ENCODE measurements at places on chromosomes 2 and 18. TPM values are rescaled to one million over a fixed set of nuclear protein-coding genes. Genes with fewer than 3 reads are reported as not detected.

- no peak for DNase-seq
Observed at GRCh38 chr2:191806396-191806795, 40.5 kb downstream of the CAVIN2 start.

DNA sequence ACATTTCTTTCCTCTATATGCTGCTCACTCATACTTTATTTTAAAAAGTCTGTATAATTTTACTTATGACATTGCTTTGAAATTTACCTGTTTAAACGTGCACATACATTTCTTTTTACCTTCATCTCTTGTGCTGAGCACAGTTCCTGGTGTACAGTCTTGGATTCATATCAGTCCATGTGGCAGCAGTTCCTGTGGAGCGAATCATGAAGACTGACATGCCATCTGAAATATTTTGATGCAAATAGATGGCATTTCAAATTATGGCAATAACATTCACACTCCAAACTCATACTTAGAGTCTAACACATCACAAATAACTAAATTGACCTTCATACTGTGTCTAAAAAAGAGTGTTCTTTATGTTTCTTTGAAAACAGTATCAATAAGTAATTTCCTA, 90.3 kb upstream of the CDH2 start:
- DNase-seq: no peak

DNA sequence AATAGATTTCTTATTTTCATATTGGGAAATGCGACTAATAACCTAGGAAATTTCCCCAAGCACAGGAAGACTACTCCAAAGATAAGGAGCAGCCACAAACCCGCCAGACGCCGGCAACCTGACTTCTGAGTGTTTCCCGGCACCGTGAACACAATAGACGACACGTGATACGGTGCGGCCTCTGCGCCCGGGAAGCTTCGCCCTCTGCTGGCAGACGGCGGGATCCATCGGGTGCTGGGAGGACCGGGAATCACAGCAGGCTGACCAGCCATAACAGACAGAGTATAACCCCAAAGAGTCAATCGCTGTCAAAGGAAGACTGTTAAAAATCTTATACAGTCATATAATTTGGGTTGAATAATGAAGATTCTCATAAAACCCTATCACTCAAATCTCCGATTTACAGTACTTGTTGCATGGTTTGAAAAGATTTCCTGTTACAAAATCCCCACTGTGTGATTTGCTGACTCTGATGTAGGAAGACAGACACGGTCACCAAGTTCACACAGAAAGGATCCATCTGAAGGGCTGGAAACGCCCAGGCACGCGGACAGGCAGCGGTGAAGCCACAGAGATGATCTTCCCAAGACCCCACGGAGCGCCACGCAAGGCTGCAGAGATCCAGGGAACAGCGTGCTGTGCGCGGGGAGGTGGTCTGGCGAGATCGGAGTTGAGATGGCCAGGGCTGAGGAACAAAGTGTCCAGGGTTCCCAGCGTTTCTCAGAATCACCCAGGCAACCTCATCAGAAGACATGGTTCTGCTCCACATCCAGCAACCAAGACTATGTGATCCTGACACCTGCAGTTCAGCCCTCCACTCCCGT, 73.8 kb downstream of the EIPR1 start:
- DNase-seq: no peak

DNA sequence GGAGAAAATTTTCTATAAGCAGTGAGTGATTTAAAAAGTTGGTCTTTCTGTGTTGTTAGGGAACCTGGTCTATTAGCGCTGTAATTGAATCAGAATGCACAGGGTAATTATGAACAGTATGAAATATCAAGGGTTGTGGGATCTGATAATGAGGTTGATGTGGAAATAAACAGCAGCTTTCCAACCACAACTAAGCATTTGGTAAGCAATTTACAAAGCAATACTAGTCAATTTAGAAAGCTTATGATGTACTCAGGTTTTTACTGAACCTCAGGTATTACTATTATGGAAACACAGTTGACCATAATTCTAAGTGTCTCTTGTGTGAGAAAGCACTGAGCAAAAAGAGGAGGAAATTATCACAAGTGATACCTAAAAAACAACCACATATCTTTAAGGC, 11.0 kb upstream of the SMCHD1 start:
- DNase-seq: no peak

- no peak for DNase-seq
Observed at GRCh38 chr2:26522751-26523171, 44.8 kb upstream of the OTOF start.

DNA sequence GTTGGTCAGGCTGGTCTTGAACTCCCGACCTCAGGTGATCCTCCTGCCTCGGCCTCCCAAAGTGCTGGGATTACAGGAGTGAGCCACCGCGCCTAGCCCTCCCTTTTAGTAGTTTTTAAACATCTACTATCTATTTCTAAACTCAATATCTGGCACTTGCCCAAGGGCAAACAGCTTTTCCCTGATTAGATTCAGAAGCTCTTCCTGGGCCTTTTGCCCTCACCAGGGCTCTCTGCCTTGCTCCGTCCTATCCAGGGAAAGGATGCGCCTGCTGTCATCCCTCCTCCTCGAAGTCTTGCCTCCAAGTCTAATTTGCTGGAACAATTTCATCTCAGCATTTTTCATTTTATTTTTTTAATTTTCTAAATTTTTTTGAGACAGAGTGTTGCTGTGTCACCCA, 41.4 kb upstream of the FHOD3 start:
- no peak for DNase-seq

Gene STAT4
- 1.5 TPM for polyA plus RNA-seq

GRCh38 chr2:132668987-132669907, 758 bp downstream of the LYPD1 start:
- DNase-seq: no peak

Gene BCL11A
- 0.60 TPM for polyA plus RNA-seq

DNA sequence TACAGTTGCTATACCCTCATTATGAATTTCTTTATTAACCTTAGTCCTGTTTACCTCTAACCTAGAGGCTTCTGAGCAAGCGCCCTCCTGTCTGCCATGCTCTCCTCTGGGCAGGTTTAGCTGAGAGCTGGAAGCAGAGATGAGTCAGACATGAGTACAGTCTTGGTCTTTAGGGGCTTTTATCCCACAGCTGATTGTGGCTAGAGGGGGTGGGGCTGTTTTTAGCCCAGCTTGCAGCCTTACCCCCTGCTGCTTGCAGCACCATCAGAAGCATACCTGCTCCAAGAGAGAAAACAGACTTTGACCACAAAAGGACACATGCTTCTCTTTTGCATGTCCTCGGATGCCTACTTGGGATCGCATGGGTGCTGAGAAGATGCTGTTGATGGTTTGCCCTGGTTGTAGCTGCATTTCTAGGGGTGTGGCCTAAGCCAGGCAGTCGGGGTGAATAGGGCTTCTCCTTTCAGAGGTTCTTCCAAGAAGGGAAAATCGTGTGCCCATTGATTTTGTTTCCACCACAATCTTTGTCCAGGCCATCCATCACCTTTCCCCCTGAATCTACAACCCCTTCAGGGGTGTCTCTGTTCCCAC, 115.0 kb upstream of the LGALSL start:
- DNase-seq: no peak

DNA sequence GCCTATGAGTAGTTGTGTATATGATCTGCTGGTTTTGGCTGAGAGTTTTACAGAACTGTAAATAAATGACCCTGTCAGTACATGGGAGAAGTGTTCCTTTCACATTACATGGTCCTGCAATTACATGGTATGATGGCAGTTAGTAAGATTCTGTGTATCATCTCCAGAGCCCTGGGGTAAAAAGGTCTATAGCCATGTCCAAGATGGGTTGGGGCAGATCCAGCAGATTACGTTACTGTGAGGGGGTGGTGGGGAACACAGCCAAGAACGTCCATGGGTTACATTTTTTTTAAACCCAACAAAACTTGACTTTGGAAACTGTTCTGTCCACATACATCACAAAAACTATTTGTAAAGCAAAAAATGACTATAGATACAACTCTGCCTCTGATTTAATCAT, 64.2 kb upstream of the LMAN1 start:
- DNase-seq: no peak
